ENCODE measurements at places on chromosomes 16 and 17.

DNA sequence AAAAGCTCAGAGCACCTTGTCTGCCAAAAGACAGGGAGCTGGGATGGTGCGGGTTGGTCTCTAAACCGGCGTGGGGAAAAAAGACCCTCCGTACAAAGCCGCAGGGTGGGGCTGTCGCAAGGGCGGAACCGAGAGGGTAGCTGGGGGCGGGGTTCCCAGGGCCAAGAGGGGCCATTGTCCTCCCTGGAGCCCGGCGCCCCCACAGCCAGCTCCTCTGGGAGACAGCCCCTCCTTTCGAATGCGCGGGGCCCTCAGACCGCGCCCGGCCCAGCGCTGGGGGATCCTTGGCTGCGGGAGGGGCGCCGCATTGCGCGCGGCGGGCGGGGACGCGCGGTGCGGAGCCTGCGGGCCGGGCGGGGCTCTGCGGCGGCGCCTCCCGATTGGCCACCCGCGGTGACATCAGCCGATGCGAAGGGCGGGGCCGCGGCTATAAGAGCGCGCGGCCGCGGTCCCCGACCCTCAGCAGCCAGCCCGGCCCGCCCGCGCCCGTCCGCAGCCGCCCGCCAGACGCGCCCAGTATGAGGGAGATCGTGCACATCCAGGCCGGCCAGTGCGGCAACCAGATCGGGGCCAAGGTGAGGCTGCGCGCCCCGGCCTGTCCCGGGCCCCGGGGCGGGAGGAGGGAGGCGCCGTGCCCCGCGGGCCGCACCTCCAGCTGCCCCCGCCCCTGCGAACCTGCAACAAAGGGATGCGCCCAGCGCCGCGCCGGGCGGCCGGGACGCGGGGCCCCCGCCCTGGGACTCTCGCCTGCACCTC lies at the start of gene TUBB3:
TUBB3 (plus strand) TSS at position 459 of the 756 bp plus-strand sequence; CDS start at position 519, 60 bp downstream.
- DNase-seq, result peak; percentile 86

GRCh38 chr17:77996256-77996655 lies 37.8 kb downstream of the TNRC6C start:
- DNase-seq, result no peak

- no peak for DNase-seq
Observed at GRCh38 chr17:50105811-50106210, 10.7 kb downstream of the PDK2 start.

DNA sequence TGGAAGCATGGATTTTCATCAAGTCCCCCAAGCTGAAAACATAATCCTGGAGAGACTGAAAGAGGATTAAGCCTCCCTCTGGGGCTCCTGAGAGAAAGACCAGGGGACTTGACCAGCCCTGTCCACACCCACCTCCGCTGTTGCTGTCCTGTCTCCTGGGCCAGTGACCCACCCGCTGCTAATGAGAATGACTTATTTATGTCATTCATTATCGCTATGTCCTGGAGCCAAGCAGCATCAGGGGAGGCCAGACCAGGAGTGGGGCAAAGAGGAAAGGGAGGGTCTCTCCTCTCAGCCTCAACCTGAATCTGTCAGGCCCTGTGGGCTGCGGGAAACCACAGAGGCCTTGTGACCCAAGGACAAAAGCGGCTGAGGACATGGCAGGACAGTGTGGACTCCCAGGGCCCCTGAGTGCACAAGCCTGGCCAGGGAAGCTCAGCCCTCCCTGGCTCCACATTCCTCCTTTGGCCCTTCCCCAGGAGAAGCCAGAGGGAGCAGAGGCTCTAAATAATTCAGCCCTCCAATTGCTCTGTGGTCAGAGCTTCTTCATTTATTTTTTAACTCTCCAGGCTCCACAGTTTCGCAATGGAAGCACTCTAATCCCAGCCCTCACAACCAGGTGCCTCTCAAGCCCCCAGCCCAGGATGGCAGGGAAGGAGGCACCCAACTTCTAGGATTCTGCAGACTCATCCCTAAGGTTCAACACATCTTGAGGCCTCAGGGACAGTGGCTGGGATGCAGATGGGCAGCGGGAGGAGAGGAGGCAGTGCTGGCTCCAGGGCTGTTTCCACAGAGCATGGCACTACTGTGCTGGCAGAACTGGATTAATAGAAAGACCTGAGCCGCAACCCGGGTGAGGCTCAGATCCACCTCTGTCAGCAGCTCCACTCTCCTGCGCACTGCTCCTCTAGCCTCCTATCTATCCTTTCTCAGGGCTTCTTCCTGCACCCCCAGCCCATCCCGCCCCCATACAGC lies 19.1 kb downstream of the CUEDC1 start:
- DNase-seq, result no peak

GRCh38 chr17:58539698-58540097 lies 25.3 kb upstream of the MTMR4 start:
- no peak for DNase-seq

GRCh38 chr16:9081843-9082242 lies 9.6 kb upstream of the HAPSTR1 start:
- DNase-seq, result no peak

DNA sequence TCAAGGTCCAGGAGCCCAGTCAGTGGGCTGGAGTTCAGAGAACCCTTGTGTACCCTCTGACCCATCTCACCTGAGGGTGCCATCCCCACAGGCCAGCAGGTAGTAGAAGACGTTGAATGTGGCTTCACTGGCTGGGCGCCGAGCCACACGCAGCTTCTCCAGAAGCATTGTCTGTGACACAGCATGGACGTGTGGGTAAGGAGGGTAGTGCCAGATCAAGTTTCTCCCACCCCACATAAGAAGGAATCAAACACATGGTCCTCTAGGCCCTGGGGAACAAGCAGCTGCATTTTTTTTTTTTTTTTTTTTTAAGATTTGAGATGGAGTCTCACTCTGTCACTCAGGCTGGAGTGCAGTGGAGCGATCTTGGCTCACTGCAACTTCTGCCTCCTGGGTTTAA lies 60.9 kb downstream of the MYO18A start:
- no peak for DNase-seq

- DNase-seq, result no peak
Observed at GRCh38 chr17:59405944-59406705, 74.7 kb downstream of the YPEL2 start.

GRCh38 chr17:14760719-14761411 lies 460.0 kb downstream of the HS3ST3B1 start:
- DNase-seq, result no peak

DNA sequence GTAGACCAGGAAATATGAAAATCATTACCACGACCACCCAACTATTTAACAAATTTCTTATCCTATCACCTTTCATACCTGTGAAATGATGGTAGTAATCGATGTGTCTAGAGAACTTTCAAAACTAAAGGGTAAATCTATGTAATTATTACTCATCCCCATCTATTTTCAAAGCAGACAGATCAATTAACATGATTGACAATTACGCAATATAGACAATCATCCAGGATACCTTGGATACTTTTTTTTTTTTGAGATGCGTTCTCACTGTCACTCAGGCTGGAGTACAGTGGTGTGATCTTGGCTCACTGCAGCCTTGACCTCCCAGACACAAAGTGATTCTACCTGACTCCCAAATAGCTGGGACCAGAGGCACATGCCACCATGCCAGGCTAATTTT lies 4.0 kb upstream of the C16orf46 start:
- DNase-seq, result no peak

GRCh38 chr16:81212830-81213465 lies 25.5 kb upstream of the BCO1 start:
- DNase-seq, result no peak

DNA sequence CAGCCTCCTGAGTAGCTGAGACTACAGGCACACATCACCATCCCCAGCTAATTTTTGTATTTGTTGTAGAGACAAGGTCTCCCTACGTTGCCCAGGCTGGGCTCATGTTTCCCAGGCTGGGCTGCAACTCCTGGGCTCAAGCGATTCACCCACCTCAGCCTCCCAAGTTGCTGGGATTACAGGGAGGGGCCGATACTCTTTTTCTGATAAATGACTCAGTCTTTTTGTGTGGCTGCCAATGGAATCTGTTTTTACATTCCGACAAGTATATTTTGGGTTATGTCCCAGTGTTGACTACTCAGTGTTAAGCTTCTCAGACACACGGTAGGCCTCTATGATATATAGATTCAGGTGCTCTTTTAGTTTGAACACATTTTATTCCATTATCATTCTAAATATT lies 58.1 kb downstream of the SLFN11 start:
- DNase-seq, result no peak

GRCh38 chr17:57915985-57916757 lies 39.0 kb downstream of the CUEDC1 start:
- DNase-seq, result no peak

DNA sequence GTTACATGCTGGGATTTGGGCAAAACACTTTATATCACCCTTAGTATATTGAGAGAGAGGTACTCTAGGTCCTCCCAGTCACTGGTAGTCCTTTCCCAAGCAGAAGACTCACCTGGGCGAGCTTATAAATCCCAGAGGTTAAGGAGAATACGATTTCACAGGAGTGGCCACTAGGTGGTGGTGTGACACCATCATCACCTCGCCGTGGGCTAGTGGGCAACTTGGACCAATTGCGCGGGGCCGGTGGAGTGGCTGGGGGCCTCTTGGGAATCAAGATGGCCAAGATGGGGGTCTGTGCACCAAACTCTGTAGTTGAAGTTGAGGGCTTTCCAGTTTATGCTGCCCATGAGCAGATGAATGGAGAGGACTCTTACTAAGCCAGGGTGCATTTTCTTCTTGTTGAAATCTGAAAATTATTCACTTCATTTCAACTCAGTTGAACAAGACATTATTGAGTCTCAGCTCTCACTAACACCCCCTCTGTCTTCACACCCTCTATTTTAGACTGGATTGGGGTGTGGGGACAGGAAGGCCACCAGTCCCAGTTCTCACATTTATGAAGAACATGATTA lies 38.2 kb upstream of the PIRT start:
- peak; percentile 53 for DNase-seq

GRCh38 chr16:86667035-86667434 lies 88.7 kb downstream of the FOXL1 start:
- no peak for DNase-seq

DNA sequence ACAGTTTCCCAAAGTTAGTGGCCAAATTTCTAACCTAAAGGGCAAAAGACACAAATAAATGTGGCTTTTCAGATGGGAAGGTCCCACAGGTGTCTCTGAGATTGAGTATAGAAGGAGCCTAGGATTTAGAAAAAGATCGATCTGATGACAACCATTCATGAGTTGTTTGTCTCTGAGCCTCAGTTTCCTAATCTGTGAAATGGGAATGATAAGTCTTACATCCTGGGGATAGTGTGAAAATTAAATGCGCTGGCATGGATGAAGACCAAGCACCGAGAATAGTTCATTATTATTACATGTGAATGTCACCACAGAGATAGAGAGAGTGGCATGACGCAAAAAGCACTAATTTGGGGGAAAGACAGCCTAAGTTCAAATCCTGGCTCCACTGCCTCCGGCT lies 7.2 kb downstream of the CDH5 start:
- DNase-seq, result no peak

- no peak for DNase-seq
Observed at GRCh38 chr17:79220201-79220712, 145.6 kb downstream of the ENGASE start.

- DNase-seq, result peak; percentile 40
Observed at GRCh38 chr17:79997011-79997660, 38.5 kb downstream of the TBC1D16 start.

GRCh38 chr17:28871056-28871579 lies 16.3 kb downstream of the ERAL1 start:
- DNase-seq, result peak; percentile 76

DNA sequence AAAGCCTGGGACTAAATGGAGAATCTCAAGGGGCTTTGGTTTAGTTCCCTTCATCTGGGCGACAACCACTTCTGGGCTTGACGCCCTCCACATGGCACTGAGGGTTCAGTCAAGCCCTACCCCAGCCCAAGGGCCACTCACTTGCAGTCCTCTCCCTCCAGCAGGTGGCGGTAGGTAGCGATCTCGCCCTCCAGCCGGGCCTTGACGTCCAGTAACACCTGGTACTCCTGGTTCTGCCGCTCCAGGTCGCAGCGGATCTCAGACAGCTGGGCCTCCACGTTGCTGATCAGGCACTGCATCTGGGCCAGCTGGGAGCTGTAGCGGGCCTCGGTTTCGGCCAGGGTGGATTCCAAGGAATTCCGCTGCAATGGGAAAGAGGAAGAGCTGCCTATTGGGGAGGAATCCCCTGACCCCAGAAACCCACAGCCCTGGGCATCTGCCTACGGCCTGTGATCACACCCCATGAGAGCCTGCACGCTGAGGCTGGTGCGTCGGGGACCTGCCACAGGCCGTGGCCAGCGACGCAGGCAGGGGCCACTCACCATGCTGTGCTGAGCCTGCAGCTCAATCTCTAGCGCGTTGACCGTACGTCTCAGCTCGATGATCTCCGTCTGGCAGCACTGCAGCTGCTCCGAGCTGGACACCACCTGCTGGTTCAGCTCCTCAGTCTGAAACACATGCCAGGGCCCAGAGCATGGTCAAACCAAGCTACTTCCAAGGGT lies 2.7 kb downstream of the KRT36 start:
- peak; percentile 70 for DNase-seq

GRCh38 chr17:17361867-17362539 lies 58.8 kb downstream of the NT5M start:
- no peak for DNase-seq

- DNase-seq, result no peak
Observed at GRCh38 chr17:22441776-22442175, 749.5 kb downstream of the KCNJ18 start.

GRCh38 chr16:49884033-49885015 lies 28.4 kb upstream of the ZNF423 start:
- no peak for DNase-seq

DNA sequence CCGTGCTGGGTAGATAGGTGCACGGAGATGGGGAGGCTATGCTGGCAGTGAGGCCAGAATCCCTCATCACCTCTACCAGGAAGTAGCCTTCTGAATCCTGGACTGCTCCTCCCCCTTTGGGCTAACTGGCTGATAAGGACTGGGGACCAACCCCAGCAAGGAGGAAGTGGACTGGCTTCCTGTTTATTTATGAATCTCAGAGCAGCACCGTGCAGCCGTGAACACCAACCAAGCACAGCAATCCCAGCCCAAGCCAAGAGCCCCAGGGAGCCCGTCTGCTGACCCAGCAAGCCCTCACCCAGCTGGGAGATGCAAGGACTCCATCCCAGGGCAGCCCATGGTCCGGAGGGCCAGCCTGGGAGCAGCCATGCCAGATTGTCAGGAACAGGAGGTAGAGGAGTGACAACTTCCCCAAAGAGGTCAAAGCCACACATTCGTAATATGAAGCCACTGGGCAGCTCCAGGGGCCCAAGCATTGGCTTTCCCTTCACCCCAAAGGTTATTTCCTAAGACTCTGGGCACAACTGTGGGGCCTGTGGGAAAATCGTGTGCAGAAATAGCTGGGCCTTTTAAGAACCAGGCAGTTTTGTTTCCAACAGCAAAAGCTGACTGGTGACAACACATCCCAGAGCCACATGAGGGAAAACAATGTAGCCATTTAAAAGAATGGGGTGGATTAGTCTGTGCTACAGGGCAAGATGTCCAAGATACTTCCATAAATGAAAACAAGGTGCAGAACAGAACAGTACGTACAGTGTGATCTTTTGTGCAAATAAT lies 23.9 kb downstream of the PHB1 start:
- DNase-seq, result no peak

GRCh38 chr17:74466111-74466827 lies at the start of gene CD300A:
Gene CD300A, plus strand, starts transcription at chr17:74466634. Its CDS starts 70 bp downstream, at chr17:74466704.
- DNase-seq, result no peak
